Hippocampal formation (tissue), 2 donors: ENCODE measurements at places on chromosomes 2 and 18.

GRCh38 chr2:182854375-182855105 lies 11.9 kb downstream of the FRZB start:
- no peak for DNase-seq

DNA sequence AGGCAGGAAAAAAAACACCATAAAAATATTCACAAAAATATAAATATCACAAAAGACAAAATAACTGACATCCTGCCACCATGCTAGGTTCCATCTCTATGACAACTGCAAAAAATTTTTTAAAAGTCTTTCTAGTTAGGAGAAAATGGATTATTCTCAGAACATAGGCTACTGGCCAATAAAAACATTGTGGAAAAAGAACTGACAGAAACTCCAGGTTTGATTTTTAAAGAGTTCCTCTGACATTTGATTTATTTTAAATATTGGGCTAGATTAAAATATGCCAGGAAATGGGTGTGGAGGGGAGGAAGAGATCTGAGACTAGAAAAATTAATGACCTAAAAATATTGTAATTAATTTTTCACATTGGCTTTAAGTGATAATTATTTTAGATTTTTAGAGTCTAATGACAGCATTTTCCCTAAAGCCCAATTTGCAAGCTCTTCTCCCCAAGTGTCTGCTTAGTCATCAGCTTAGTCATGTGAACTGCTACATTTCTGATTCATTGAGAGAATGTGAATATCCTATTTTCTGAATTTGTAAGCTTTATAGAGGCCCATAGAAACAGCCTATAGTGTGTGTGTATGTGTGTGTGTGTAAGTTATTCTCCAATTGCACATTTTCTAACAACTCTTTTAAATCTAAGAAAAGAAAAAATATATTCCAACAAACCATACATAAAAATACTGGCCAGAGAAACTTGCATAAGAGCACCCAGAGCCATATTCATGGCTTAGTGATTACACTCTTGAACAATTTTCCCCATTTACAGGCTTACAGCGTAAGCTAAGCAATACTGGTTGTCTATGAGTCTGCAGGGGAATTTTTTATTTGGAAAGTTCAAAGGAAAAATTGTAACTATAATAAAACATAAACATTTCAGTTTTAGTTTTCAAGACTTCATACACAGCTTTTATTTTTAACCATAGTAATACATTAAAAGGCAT lies 48.4 kb downstream of the TMEFF2 start:
- no peak for DNase-seq

DNA sequence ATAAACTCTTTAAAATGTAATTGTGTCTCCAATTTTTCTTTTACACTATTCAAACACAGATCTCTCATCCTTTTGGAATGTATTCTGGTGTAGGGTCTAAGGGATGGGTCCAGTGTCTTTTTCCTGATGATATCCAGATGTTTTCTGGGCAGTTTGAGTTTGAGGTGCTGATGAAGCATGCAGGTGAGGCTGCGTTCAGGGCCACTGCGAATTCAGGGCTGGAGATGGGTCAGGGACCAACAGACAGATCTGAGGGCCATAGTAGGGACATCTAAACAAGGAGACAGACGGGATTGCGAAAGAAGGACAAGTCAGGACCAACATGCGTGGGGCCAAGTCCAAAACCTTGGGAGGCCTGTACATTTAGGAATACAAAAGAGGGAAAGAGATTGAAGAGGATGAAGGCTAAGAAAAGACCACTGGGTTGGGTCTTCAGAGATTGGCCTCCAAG lies 70.2 kb downstream of the ACAA2 start:
- no peak for DNase-seq

- DNase-seq, result no peak
Measured at GRCh38 chr18:44796429-44797428, 116.0 kb downstream of the SETBP1 start.

DNA sequence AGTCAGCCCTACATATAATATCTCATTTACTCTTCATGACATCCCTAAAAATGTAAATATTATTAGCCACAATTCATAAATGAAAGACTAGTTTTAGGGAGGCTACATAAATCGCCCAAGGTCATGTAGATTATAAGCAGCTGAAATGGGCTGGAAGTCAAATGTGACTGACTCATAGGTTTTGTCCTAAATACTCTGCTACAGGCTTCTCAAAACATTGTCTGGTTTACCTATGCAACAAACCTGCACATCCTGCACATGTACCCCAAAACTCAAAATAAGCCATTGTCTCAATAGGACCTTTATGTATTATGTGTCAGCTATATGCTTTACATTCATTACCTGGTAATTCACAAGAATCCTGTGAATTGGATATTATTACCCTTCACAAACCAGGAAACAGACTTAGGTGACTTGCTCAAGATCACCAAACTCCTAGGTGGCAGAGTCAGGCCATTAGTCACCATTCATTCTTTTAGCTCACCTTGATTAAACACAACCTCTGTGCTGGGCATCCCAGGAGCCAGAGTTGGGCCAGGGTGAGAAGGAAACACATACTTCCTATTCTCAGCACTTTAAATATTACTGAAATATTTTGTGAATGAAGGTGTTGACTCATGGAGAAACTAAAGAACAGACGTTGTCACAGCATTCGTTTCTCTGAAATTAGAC lies 69.4 kb upstream of the CPO start:
- no peak for DNase-seq

DNA sequence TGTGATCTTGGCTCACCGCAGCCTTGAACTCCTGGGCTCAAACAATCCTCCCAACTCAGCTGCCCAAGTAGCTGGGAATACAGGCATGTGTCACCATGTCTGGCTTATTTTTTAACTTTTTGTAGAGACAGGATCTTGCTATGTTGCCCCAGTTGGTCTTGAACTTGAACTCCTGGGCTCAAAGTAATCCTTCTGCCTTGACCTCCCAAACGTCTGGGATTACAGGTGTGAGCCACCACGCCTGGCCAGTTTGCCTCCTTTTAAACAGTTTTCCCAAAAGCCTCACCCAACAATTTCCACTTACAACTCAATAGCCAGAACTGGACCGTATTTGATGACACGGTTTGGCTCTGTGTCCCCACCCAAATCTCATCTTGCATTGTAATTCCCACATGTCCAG lies 300.9 kb upstream of the STON1 start:
- DNase-seq, result no peak

- no peak for DNase-seq
Measured at GRCh38 chr2:127228102-127228501, 8.0 kb upstream of the CYP27C1 start.

- DNase-seq, result no peak
Measured at GRCh38 chr2:139645617-139646016, 865.4 kb upstream of the NXPH2 start.

- DNase-seq, result no peak
Measured at GRCh38 chr2:40226637-40227036, 225.3 kb downstream of the SLC8A1 start.

- no peak for DNase-seq
Measured at GRCh38 chr18:28652654-28653053, 475.7 kb upstream of the CDH2 start.

GRCh38 chr2:64888591-64889309 lies 100.4 kb upstream of the SLC1A4 start:
- DNase-seq, result no peak

- no peak for DNase-seq
Measured at GRCh38 chr2:59875836-59876235, 677.6 kb downstream of the BCL11A start.

DNA sequence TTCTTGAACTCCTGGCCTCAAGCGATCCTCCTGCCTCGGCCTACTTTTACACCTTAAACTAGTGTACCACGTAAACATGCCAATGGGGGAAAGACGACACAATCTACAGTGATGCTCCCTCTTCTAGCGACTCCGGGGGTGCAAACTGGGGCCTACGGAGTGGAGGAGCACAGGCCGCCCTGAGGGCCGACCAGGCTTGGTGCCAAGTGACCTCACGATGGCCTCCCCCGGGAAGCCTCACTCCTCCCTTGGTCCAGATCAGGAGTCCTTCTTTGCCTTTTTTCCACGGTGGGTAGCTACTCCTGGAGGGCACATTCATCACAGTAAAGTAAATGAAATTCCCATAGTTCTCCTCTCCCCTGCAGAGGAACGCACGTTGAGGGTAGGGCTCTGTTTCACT lies 73.5 kb downstream of the HNRNPLL start:
- no peak for DNase-seq

DNA sequence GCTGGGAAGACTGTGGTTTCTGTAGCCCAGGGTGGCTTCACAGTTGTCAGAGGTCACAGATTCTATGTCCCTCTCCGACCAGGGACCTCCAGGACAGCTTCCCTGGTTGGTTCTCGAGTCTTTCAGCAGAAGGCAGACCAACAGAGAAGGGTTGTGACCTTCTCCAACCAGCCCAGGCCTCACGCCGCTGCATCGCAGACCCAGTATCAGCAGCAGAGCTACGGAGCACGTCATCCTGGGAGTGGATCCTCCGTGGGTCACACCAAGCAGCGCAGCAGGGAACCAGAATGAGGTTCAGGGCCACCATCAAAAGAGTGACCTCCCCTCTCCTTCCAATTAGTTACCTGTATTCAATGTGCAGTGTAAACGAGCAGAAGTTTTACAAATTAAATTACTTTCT lies 49.3 kb downstream of the ST3GAL5 start:
- no peak for DNase-seq

GRCh38 chr18:6017171-6017570 lies 121.8 kb upstream of the TMEM200C start:
- no peak for DNase-seq

GRCh38 chr2:165402162-165402561 lies 67.3 kb upstream of the CSRNP3 start:
- DNase-seq, result no peak

DNA sequence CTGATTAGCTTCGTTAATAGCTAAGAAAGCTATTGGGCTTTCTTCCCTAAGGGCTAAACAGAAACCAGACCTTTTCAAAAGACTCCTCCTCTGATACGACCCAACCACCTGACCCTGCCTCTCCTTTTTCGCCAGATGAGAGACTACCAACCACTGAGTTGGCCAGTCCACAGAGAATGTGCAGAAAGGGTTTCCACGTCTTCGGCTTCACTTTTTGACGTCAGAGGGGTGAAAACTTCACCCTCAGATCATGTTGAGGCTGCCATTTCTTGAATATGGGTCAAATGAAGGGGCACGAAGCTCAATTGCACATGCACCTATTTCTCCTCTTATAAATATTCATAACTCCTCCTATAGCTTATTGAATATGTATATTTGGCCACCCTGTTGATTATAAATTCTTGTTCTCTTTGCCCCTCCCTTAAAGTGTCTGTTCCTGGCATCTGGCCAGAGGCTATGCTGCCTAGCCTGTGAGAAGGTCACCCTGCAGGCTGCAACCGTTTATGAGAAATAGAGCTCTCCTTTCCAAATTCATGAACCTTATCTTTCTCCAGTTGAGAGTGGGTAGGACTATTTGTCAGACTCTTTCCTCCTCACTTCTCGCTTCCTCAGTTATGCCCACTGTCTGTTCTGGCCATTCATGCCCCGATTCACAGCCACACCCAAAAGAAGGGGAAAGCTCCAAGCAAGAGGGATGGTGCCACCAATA lies 301.6 kb downstream of the STK39 start:
- DNase-seq, result no peak

DNA sequence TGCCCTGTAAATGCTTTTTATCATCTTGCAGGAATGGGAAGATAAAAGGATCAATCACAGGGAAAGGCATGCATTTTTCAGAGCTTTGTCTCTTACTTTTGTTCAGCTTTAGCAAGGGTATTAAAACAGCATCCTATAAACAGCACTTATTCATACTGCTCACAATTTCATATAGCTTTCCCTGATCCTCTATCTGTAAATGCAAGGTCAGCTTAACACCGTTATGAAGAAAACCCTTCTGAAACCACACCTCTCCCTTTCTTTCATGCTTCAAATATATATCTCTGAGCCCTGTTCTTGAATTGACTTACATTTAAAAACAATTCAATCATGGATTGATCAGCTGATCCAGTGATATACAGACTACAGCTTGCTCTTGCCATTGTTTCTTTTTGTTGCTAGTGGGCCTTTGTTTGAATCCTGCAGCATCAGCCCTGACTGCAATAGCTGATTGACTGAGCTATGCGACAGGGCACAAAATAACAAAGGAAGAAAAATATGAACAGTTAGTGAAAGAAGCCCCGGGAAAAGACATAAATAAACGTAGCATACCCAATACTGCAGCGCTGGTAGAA lies 795.5 kb upstream of the CDH2 start:
- no peak for DNase-seq

- no peak for DNase-seq
Measured at GRCh38 chr18:38796762-38797161, 1231.2 kb upstream of the CELF4 start.

DNA sequence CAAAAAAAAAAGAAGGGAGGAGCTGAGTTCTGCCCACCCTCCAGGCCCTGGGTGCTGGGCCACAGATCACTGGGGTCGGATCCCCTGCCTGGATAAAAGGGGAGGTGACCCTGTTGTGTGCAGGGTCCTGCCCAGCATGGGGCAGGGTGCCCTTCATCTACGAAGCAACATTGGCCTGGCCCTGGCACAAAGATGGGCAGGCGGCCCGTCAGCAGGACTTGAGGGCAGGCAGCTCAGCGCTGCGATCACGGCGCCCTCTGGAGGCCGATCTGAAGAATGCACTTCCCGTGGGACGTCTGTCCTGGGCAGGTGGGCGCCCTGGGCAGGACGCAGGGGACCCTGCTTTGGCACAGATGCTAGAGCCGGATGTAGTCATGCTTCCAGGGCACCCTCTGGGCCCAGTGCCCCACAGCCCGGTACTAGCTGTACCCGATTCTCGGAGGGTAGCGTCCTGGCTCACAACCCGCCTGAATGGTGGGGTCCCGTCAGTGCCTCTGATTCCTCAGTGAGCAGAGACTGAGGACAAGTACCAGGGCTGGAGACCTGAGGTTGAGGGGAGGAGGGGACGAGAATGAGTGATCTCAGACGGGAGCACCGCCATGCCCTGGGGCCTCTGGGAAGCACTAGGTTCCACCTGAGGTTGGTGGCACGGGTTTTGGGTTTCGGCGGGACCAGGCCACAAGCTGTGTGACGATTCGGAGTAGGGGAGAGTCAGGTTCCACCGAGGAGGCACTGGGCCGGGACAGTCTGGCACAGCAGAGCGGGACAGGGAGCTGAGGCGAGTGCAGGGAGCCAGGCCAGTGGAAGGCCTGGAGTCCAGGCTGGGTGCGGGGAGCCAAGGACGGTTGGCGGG lies 18.0 kb downstream of the ARID5A start:
- peak; percentile 56 for DNase-seq

- DNase-seq, result no peak
Measured at GRCh38 chr2:37627710-37628109, 43.7 kb downstream of the CDC42EP3 start.

- DNase-seq, result no peak
Measured at GRCh38 chr2:110717734-110718133, 14.6 kb upstream of the ACOXL start.

GRCh38 chr2:127629637-127630036 lies 16.3 kb upstream of the GPR17 start:
- no peak for DNase-seq

- DNase-seq, result peak; percentile 12
Measured at GRCh38 chr2:80073134-80073561, 231.4 kb downstream of the LRRTM1 start.
